ENCODE measurements at places on chromosomes 7 and 10. TPM values are rescaled to one million over a fixed set of nuclear protein-coding genes. Genes with fewer than 3 reads are reported as not detected.
A peak's percentile ranks its signal among the peaks of the same experiment; 100 is the strongest.

- no peak for DNase-seq
Observed at GRCh38 chr7:29518616-29519015, 45.0 kb upstream of the PRR15 start.

GRCh38 chr10:130648807-130649206, 512.6 kb downstream of the GLRX3 start:
- DNase-seq = no peak

The ZNF716 gene
- total RNA-seq = not detected

- DNase-seq = peak; percentile 89
Observed at GRCh38 chr7:1843271-1843861, 173.3 kb downstream of the ELFN1 start.

DNA sequence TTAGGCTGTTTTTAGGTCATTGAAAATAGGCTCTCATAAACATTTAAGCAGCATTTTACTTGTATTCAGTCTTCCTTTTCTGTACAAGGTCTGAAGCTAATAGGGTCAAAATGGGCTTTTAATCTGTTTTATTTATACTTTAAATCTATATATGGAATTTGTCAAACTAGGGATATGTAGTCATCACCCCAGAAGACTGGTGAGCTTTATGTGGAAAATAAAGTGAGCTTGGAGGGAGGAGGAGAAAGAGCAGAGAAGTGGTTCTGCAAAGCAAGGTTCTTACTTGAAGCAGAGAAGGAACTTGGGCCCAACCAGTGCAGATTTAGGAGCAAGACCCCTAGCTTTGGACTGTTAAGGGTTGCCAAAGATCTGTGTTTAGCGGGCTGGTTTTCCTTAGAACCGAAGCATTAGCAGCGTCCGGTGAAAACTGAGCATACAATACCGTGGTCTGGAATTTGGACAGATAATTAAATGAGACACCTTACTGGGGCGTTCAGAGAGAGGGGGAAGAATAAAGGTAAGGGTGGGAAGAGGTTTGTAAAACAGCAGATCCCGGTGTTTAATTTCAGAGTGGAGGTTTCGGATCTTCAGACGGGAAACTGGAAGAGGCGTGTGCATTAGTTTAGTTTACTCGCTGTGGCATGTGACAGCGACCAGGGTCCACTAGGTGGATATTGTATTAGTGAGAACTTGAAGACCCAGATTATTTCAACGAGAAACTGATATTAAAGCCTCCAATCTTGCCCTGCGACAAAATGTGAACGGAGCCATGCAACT, 2.4 kb downstream of the BAMBI start:
- no peak for DNase-seq

DNA sequence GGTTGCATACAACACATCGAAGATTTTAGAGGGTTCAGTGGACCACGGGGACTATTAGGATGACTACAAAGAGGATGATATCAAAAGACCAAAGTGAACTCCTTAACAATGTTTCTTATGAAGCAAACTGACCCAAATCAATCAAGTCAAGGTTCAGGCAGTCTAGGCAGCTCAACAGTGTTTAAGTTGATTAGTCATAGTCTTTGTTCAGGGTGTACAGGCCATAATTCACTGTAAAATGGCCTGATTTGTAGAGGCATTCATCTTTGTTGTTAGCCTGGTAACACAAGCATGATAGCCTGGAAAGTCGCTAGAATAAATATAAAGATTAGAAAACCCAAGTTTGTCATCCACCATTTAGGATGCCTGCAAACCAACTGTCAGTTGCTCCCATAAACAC, 32.6 kb downstream of the ANTXRL start:
- no peak for DNase-seq

The ZNF853 gene
- 5.4 TPM for total RNA-seq
